ENCODE measurements at places on chromosomes 11 and 22.
A peak's percentile ranks its signal among the peaks of the same experiment; 100 is the strongest.

DNA sequence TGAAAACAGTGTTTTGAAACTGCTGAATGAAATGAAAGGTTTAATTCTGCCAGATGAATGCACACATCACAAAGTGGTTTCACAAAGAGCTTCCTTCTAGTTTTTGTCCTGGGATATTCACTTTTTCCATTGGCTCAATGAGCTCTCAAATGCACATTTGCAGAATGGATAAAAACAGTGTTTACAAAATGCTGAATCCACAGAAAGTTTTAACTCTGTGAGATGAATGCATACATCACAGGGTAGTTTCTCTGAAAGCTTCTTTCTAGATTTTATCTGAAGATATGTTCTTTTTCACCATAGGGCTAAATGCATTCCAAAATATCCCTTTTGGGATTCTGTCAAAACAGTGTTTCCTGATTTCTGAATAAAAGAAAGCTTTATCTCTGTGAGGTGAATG lies 237.6 kb downstream of the OR4A5 start:
- DNase-seq = no peak

DNA sequence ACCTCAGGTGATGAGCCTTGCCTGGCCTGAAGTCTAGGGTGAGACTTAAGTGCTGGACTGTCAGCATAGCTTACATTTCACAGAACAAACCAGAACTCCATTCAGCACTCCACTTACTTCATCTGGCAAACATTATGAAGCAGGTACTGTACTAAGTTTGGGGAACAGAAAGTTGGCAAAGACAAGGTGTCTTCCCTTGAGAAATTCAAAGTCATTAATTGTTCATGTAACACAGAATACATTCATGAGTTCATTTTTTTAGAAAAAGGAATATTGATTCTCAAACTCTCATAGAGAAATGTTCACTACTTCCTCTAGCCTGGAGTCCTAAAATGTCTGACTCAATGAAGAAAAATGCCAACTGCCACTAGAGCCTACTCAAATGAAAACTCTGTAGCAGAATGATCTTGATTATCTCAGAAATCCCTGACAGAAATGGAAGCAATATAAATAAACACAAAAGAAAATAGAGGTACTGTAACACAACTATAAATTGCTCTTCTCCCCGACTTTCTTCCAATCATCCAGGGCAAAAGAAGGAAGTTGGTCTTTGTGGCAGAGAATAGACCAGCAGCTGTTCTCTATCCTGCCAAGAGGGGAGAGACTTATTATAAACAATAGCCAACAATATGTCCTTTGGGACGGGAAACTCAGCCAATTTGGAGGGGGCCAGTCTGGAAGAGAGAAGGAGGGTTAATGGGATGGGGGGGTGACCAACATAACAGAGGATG lies 129.2 kb upstream of the MTMR2 start:
- no peak for DNase-seq

DNA sequence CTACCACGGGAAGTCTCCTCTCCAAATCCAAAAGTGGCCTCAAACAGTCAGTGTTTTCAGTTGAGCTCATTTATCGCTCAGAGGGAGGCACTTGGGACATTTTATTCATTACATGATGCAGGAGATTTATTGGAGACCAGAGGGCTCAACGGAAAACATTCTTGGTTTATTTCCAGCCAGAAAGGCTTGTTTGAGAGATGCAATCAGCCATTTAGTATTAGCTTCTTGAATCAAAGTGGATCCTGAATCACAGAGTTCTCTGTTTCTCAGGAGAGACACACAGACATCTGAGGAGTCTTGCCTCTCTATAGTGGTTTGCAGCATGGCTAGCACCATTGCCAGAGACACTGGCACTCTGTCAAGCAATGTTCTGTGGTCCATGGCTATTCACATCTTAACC lies 31.5 kb downstream of the CD44 start:
- no peak for DNase-seq

GRCh38 chr11:88521399-88521798 lies 183.9 kb upstream of the CTSC start:
- no peak for DNase-seq

- DNase-seq = no peak
Observed at GRCh38 chr11:94034207-94034606, 13.1 kb downstream of the HEPHL1 start.

- DNase-seq = no peak
Observed at GRCh38 chr11:111663820-111664219, 61.6 kb downstream of the SIK2 start.

- no peak for DNase-seq
Observed at GRCh38 chr22:24244144-24244787, 616 bp downstream of the GGT5 start.

DNA sequence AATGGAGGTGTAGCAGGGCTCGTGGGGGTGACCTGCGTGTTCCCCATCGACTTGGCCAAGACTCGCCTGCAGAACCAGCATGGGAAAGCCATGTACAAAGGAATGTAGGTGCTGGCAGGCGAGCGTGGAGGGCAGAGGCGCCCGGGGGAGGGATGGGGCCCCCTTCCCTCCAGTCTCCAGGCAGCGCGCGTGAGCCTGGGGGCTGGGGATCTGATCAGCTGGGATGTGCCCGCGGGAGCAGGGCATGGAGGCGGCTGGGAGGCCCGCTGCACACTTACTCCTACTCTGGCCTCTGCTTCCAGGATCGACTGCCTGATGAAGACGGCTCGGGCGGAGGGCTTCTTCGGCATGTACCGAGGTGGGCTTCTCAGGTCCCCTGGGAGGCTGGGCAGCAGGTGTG lies 17.8 kb downstream of the SLC25A18 start:
- no peak for DNase-seq

- peak; percentile 7 for DNase-seq
Observed at GRCh38 chr11:101321222-101321621, 191.6 kb upstream of the PGR start.

GRCh38 chr11:102391549-102392237 lies 44.7 kb downstream of the BIRC2 start:
- no peak for DNase-seq
